ENCODE measurements at places on chromosomes 7 and 10.

DNA sequence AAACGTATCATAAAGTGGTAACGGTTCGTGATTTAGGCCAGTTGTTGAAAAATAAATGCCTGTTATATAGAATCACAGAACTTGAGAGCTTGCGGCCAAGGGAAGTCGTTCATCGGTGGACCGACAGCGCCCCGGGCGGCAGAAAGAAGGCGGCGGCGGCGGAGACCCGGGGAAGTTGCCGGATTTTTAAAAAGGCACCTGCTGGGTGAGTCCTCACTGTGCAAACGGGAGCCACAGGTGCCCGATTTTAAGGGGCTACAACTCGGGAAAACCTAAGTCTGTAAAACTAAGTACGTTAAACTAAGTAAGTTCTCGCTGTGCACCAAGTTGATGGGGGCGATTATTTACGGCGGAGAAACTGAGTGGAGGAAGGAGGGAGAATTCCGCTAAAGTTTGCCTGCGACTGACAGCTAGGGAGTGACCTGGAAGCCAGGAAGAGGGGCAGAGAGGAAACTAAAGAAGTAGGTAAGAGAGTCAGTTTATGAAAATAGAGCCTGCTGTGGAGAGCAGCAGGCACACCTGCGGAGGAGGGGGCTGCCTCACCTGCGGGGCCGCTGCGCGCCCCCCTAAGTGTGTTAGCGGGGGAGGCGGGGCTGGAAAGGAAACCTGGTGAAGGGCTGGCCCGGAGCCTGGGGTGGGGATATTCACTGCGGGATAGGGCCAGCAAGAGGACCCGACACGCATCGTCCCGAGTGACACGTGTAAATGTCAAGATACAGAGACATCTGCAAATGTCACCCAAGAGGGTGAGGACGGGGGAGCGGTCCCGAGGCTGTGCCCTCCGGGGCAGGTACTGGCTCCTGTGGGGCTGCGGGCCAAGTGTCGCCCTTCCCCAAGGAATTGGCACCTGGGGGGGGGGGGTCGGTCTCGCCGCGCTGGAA is 996 bp downstream of the ADAM12 start:
- DNase-seq, result peak; percentile 29

GRCh38 chr10:111656066-111656465 is 527.5 kb downstream of the GPAM start:
- DNase-seq, result no peak

GRCh38 chr7:33903791-33904680 is 1.3 kb upstream of the BMPER start:
- peak; percentile 21 for DNase-seq

GRCh38 chr7:11750191-11750590 is 81.8 kb downstream of the THSD7A start:
- no peak for DNase-seq

DNA sequence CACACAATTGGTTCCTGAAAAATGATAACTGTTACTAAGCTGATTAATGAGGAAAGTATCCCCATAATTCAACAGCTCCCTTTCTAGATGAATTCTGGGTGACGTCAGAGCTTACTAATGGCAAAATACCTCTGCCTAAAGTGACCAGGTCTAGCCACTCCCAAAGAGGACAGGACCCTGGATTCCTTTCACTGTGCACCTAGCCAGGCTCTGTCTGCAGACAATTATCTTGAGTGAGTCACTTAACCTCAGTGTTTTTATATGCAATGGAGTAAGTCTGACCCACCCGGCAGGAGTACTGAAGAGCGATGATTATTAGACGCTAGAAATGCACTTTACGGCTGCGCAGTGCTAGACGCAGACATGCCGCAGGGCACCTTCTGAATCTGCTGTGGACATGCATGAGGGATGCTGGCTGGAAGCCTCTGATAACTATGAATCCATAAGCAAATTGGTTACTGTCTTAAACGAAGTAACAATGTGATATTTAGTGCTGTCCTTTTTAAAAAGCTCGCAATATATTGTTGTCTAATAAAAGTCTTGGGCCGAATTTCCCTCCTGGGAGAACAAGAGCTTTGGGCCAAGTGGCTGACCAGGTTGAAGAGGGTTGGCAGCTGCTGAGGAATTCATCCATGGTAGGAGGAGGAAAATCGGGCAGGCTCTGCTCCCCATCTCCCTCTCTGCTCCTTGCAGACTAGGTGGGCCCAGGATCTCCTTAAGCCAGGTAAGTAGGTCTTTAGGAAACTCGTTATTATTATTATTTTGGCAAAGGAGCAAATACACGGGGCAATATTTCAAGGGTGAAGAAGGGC is 4.6 kb upstream of the INPP5A start:
- DNase-seq, result no peak

DNA sequence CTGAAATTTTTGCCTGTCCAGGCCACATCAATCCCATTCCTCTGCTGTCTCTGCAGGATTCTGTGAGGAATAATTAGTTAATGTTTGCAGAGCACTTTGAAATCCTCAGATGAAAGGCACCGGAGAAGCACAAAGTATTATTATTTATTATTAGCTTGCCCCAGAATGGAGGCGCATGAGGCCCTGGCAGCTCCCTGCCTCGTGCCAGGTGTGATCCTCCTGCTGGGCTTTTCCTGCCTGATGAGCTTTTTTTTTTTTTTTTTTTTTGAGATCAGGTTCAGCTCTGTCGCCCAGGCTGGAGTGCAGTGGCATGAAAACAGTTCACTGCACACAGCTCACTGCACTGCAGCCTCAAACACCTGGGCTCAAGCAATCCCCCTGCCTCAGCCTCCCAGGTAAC is 65.2 kb downstream of the TCF7L2 start:
- DNase-seq, result no peak

- no peak for DNase-seq
Measured at GRCh38 chr7:126840869-126841268, 411.9 kb downstream of the GRM8 start.

DNA sequence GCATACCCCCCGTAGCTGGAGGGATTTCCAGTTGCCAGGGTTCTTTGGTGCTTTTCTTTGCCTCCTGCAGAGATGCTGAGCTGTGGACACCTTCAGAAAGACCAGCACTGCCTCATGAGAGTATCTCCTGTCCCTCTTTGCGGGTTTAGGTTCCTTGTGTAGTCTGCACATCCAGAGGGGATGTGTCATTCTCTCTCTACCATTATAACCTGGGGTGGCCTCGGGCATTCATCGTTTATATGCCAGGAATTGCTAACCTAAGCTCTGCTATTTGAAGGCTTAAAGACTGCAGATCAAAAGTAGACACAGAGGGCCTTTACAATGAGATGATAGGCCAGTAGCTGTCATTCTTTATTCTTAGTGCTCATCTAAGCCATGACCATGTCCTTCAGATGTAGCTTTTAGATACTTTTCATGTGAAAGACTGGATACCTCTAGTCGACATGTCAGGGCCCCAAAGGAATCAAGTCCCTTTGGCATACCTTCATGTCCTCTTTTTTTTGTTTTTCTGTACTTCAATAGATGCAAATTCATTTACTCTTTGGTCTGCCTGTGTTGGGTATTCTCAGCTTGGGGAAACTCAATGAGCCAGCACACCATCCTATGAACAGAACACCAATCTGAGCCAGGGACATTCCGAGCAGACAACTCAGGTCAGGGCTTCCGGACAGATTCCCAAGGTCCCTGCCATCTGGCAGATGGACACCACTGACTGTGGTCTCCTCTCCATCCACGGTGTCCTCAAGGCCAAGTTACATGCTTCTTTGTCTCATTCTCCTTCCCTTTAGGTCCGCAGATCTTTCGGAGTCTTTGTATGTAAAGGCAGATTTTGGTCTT is 129.3 kb downstream of the NRF1 start:
- no peak for DNase-seq

DNA sequence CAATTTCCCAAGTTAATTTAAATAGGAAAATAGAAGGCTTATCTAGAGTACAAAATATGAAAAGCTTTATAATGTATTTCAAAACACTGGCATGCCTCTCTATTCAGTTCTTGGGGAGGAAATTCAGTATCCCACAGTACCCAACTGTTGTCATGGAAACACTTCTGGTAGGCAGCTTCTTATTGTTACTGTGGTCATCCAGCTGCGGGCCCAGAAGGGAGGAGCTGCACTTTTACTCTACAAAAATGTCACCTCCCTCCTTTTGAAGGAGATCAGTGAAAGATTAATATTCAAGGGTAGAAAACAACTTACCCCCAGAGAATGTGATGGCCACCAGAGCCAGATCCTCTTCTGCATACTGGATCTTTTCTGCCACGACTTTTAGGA is 202.8 kb downstream of the RAPGEF5 start:
- DNase-seq, result no peak

GRCh38 chr10:4512196-4512595 is 313.8 kb upstream of the AKR1E2 start:
- no peak for DNase-seq

GRCh38 chr7:111083413-111083812 is 7.5 kb upstream of the LRRN3 start:
- no peak for DNase-seq

DNA sequence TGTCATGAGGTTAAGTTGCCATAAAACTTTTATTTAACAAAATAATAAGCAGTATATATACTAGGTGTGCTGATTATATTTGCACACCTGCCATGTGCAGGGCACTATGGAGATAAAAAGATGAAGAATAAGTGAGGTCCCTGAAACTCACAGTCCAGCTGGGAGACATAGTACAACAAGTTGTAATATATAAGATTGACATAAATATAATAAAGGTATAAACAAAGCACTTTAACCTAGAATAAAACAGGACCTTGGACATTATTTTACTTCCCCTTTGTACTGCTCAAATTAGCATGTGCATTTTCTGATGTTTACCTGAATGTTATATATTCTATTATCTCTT is 6.2 kb downstream of the STK17A start:
- no peak for DNase-seq

GRCh38 chr10:624605-625332 is 64.7 kb downstream of the DIP2C start:
- DNase-seq, result peak; percentile 92

DNA sequence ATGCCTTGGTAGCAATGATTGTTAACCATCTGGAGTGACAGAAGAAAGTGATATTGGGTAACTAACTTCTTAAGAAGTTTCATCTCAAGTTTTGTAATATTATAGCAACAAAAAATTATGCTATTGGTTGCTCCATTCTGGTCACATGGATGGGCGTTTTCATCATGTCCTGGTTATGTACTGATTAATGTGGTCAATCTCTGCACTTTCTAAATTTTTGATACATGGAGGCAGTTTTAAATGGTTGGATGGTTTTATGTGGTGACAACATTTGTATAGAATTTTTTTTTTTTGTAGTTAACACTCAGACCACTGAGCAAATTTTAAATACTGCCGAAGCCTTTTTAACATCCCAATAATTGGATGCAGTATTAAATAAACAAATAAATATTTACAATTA is 55.2 kb upstream of the CCAR1 start:
- no peak for DNase-seq

DNA sequence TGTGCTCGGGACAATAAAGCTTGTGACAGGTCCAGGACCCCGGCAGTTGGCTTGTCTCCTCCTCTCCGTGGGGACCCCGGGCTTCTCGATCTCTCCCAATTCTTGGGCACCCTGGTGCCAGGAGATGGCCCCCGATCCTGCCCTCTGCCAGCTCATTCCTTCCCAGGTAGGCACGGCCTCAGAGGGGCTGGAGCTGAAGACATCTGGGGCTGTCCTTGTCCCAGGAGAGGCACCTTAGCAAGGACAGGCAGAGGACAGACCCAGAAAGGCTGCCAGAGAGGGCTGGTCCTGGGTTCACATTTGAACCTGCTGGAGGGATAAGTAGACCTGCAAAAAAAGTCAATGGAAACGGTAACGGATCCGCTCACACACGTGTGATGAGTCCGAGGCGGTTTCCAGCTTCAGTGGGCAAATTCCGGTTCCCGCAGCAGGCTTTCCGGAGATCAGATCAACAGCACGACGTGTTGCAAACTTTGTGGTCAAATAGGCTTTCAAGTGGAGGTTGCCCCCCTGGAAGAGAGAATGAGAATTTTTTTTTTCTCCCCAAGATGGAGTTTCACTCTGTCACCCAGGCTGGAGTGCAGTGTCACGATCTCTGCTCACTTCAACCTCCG is 47.7 kb upstream of the GTF2IRD1 start:
- no peak for DNase-seq

DNA sequence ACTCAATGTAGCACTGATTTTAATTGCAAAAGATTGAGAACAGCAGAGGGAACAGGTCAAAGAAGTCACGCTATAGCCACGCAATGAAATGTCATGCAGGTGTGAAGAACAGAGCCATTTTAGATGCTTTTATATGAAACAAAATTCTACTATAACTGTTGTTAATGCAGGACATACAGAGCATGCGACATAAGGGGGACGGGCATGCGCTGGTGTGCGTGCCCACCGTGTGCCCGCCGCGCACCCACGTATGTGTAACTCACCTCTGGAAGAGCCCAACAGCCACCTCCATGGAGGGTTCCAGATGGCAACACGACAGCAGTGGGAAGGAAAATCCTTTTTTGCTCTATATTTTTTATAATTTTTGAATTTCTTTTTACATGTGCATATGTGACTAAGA is 410.0 kb upstream of the RNF32 start:
- no peak for DNase-seq

- no peak for DNase-seq
Measured at GRCh38 chr10:82817676-82818422, 942.9 kb downstream of the NRG3 start.

DNA sequence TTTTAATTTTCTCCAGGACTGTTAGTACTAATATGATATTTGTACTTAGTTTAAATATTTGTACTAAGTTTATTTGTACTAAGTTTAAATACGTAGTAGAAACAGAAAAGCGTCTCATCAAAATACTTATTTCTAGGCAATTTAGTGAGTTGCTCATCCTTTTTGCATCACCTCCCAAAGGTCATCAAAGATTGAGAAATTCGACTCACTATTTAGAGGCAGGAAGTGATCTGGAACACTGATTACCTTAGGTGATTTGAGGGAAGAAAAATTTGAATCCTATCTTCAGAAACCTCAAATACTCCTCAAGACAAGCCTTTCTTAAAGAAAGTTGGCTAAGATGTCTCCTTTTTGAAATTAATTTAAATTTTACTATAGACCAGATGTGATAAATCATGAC is 14.5 kb downstream of the WNT16 start:
- DNase-seq, result no peak

DNA sequence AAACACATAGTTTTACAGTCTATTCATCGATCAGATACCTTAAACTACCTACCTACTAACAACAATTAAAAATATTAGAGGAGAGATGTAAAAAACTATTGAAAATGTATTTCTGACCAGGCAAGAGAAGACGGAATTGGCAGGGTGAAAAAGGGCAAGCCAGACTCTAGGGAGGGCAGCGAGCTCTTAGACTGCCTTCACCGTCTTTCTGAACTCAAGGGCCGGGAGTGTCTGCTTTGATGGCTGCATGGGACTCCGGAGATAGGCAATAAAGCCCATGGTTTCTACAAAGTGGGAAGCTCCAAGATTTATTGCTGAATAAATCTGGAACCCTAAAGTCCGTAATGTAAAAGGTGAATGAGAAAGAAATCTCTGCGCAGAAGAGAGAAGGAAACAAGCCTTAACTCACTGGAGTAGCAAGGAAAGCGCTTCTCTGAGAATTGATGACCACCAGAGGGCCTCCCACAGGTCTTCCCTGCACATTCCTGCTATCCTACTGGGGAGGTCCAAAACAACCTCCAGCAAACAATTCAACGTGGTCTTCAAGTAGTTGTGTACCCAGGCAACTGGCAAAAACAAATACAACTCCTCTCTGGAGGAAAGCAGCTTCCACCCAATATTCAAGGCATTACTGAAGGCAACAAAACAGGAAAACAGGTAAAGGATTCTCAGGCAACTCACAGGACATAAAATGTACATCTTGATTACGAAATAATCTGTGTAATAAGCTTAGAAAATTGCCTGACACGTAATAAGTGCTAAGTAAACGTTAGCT is 181.3 kb downstream of the SDK1 start:
- DNase-seq, result no peak

All from C1 segment of cervical spinal cord (tissue), 14 donors.